Breast epithelium (tissue), 4 donors: ENCODE measurements at places on chromosomes 6 and 20.

GRCh38 chr6:161292650-161293281 is 18.9 kb upstream of the AGPAT4 start:
- DNase-seq = no peak
- H3K4me3 ChIP-seq = no peak overlapping the region
- no peak overlapping the region for H3K27ac ChIP-seq
- no peaks in the 10 kb centered on the region for H3K4me1 ChIP-seq
- H3K27me3 ChIP-seq = no peaks in the 10 kb centered on the region
- H3K36me3 ChIP-seq = no peaks in the 10 kb centered on the region

DNA sequence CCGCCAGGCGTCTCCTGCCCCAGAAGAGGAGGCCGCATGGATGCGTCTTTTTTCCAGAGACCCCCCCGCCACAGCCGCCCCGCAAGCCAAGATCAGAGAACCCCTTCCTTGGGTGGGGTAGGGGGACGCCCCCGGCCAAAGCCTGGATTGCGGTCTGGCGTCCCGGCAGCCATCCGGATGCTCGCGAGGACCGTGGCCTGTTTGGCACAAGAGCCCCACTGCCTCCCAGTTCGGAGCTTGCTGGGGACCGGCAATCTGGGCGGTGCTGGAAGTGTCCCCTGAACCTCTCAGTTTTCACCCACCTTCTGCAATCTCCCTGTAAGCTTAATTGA is 924 bp downstream of the FAM162B start:
- H3K27ac ChIP-seq = peak overlapping the region; percentile 51
- H3K36me3 ChIP-seq = no peaks in the 10 kb centered on the region
- H3K27me3 ChIP-seq = no peaks in the 10 kb centered on the region
- no peak for DNase-seq
- H3K4me3 ChIP-seq = peak overlapping the region; percentile 73

- no peak overlapping the region for H3K4me3 ChIP-seq
- H3K4me1 ChIP-seq = no peaks in the 10 kb centered on the region
- H3K36me3 ChIP-seq = no peaks in the 10 kb centered on the region
- H3K27me3 ChIP-seq = no peaks in the 10 kb centered on the region
- no peak overlapping the region for H3K27ac ChIP-seq
Observed at GRCh38 chr6:40500227-40500626, 86.9 kb downstream of the LRFN2 start.

- no peaks in the 10 kb centered on the region for H3K36me3 ChIP-seq
- H3K27me3 ChIP-seq = no peaks in the 10 kb centered on the region
- no peaks in the 10 kb centered on the region for H3K4me1 ChIP-seq
- no peak overlapping the region for H3K27ac ChIP-seq
- H3K4me3 ChIP-seq = no peak overlapping the region
Observed at GRCh38 chr6:113707194-113707593, 150.0 kb upstream of the MARCKS start.

DNA sequence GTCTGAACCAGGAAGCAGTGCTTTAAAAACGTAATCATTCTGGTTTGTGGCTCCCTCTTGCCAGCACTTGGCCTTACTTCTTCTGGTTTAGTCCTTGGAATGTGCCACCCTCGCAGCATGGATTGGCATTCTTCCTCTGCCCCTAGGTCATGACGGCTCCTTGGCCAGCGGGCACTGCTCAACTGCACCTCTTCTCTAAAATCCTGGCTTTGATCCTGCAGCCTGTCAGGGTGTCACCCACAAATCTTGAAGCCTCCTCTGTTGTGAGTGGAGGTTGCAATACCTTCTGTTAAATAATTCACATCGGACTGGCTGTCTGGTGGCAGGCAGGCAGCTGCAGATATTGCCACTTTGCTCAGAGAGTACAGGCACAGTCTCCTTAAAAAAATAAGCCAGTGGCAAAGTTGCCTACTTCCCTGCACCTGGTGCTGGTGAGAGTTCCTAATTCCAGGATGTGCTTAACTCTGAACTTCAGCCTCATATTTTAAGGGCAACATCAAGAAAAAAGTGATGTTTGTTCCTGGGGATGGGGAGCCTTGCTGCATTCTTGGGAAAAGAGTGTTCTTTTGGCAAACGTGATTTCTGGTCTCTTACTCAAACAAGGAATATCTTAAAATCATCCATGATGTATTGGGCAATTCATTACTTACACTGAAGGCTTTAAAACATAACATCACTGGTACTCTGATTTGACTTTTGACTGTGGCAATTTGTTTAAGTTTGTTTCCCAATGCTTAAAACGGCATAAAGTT is 179.8 kb downstream of the FOXA2 start:
- no peaks in the 10 kb centered on the region for H3K4me1 ChIP-seq
- H3K27ac ChIP-seq = no peak overlapping the region
- no peak for DNase-seq
- no peak overlapping the region for H3K4me3 ChIP-seq

- peaks cover 10% of the 10 kb centered on the region for H3K4me1 ChIP-seq
- no peaks in the 10 kb centered on the region for H3K36me3 ChIP-seq
- no peak for DNase-seq
- H3K27me3 ChIP-seq = no peaks in the 10 kb centered on the region
- H3K27ac ChIP-seq = no peak overlapping the region
Observed at GRCh38 chr6:34359418-34360158, 32.9 kb downstream of the NUDT3 start.

DNA sequence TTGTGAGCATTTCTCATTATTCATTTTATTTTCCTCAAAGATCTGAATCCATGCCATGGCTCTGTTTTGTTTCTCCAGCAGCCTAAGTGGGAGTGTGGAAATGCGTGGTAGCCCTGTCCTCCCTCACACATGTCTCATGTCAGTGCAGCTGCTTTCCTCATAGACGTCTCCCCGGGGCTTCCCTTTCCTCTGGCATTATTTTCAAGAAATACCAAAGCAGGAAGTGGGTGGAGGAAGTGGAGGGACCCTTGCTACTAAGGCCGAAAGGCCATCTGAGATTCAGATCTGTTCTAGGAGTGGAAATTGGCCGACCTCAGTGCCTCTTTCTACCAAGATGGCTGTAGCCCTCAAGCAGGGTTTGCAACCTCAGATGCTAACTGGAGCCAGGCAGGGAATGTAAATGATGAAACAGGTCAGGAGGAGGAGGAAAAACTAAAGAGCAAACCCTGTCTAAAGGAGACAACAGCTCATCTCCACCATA is 420.9 kb upstream of the PLCB4 start:
- DNase-seq = no peak
- H3K27me3 ChIP-seq = no peaks in the 10 kb centered on the region
- no peak overlapping the region for H3K4me3 ChIP-seq
- H3K27ac ChIP-seq = peak overlapping the region; percentile 53

- no peaks in the 10 kb centered on the region for H3K4me1 ChIP-seq
- DNase-seq = no peak
- H3K36me3 ChIP-seq = no peaks in the 10 kb centered on the region
- no peaks in the 10 kb centered on the region for H3K27me3 ChIP-seq
Observed at GRCh38 chr6:53464483-53464882, 80.4 kb downstream of the GCLC start.
